AG04450 (cell line): ENCODE measurements at places on chromosomes 1 and 21.

DNA sequence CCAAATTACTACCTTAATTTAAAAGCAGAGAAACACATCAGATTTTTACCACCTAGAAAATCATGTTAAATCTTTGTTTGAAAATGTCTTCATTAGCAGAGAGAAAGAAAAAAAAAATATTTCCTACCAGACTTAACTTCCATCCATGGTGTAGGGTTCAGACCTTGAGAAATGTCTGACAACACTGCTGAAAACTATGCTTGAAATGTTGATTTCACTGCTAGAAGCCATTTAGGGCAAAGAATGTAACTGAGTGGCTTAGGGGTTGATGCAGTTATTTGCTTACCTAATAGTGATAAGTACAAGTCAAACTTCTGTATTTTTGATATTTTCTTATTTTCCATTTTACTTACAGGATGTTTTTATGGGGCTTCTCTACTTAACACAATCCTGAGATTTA, 495.6 kb upstream of the NEGR1 start:
- DNase-seq = no peak

GRCh38 chr1:111507411-111508201, 4.2 kb upstream of the ADORA3 start:
- peak; percentile 32 for DNase-seq

DNA sequence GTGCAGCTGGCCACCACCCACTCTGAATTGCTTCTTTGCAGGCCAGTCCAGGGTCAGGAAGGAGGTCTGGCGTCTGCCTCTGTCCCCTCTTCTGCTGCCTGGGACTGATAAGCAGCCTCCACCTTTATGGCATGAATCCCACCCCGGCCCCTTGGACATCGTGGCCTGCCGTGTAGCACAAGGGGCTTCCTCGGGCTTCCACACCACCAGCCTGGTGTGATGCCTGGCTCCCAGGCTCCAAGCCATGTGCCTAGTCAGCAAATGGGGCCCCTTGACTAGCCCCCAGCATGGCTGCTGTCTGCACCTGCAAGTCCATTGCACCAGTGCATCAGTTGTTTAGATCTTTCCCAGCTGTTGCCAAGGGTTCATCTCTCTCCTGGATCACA, 9.9 kb upstream of the ARF1 start:
- DNase-seq = no peak

DNA sequence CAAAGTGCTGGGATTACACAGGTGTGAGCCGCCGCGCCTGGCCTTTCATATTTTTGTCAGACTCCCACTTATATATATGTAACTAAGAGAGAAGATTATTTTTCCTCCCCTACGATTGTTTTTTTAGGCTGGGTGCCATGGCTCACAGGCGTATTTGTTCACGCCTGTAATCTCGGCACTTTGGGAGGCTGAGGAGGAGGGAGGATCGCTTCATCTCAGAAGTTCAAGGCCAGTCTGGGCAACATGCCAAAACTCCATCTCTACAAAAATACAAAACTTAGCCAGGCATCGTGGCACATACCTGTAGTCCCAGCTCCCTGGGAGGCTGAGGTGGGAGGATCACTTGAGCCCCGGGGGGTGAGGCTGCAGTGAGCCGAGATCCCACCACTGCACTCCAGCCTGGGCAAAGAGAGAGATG, 23.9 kb upstream of the ITLN2 start:
- DNase-seq = no peak

DNA sequence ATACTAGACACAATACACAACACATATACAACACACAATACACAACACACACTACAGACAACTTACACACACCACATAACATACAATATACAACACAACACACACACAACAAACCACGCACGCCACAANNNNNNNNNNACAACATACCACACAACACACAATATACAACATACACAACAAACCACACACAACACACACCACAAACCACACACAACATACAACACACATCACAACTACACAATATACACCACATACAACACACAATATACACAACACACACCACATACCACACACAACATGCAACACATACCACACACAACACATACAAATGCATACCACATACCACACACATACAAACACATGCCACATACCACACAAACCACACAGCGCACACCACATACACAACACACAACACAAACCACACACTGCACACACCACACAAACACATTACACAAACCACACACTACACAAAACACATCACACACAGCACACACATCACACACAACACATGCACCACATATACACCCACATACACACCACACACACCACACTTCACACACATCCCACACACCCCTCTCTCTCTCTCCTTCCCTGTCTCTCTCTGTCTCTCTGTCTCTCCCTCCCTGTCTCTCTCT, 108.3 kb downstream of the ETS2 start:
- DNase-seq = no peak

DNA sequence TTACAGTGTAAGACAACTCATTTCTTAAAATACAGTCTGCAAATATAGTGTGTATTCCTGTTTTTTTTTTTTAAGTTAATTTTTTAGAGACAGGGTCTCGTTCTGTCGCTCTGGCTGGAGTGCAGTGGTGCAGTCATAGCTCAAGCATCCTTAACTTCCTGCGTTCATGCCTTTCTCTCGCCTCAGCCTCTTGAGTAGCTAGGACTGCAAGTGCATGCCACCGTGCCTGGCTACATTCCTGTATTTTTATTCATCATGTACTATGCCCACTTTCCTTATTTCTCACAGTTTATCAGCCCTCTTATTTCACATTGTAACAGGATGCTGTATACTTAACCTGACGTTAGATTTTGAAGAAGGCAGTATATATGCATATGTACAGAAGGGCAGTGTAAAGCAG, 26.7 kb downstream of the MIER1 start:
- DNase-seq = peak; percentile 48

DNA sequence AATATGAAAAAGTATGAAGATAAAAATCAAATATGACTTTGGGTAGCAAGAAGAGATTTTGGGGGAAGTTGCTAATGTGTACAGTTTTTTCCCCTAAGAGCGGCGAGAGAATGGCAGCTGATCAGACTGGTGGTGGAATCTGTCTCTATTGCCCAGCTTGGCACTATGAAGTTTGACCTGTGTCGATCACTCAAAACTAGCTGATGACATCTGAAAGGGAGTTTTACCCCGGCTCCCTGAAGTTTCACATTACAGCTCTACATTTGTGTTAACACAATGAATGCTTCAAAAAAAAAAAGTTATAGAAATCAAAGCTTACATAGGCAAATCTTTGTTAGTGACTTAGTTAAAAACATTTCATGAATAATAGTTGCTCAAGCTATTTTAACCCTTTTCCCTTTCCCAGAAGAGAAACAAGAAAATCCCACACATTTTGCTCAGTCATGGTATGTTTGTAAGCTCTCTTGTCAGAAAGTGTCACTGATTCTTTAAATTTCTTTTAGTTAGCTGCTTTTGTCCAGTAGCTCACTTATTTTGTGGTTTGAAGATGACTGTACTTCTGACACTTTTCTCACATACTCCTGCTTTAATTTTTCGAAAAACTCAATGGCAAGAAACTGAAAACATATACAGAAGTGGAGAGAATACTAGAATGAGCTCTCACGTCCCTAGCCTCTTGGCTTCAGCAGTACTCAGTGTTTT, 41.3 kb downstream of the DYRK1A start:
- DNase-seq = no peak

DNA sequence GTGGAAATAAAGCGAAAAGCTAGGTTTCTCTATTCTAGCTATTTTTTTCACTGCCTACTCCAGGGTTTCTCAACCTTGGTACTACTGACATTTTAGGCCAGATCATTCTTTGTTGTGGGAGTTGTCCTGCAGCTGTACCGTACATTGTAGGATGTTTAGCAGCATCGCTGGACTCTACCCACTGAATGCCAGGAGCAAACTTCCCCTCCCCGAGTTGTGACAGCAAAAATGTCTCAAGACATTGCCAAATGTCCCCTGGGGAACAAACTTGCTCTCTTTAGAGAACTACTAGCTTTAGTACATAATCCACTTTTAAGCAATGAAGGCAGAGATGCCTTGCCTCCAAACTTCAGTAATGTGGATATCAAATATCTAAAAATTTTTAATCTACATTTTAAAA, 122.8 kb downstream of the PLPPR5 start:
- DNase-seq = no peak

GRCh38 chr1:75392278-75392677, 218.6 kb downstream of the SLC44A5 start:
- no peak for DNase-seq

- DNase-seq = no peak
These were observed 52.0 kb downstream of the SLC9A1 start for GRCh38 chr1:27102707-27103468.

DNA sequence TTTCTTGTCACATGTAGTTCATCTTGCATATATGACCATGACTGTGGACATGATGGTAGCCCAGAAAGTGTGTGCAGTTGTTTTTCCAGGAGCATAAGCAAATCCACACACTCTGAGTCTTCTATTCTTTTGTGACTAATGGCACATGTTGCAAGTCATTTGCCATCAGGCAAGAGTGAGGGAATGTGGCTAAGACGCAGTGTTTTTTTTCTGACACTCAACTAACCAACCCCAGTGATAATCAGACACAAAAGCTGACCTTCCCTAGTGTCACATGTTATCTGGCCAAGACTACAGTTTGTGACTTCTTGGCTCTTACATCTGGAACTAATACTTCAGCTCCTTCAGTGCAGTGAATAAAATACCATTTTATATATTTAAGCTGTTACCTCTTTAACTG, 108.8 kb downstream of the ITSN1 start:
- DNase-seq = no peak

DNA sequence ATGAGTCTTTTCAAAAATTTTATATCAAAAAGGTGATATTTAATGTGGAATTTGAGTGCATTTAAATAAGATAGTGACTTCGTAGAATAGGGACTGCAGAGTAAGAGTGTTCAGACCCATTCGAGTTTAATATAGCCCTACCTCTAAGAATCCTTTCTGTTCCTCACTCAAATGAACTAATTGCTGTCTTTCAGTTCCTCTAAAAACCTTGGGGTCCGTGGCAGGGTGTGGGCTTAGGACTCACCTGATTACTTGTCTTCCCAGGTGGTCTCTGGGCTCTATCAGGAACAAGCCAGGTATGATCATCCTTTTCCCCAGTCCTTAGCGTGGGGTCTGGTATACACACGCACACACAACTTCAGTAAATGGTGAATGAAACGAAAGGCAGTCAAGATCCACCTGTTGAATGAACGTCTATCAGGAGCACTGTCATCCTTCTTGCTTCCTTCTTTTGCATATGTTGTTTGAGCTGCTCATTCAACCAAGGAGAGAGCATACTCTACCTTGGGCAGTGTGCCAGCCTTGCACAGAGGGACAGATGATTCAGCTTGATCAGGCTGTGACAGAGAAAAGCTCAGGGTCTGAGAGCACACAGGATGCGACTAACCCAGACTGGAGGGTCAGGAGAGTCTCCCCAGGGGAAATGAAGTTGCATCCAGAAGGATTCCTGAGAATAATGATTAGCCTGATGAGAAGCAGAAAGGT, 1.2 kb upstream of the RNF11 start:
- no peak for DNase-seq

DNA sequence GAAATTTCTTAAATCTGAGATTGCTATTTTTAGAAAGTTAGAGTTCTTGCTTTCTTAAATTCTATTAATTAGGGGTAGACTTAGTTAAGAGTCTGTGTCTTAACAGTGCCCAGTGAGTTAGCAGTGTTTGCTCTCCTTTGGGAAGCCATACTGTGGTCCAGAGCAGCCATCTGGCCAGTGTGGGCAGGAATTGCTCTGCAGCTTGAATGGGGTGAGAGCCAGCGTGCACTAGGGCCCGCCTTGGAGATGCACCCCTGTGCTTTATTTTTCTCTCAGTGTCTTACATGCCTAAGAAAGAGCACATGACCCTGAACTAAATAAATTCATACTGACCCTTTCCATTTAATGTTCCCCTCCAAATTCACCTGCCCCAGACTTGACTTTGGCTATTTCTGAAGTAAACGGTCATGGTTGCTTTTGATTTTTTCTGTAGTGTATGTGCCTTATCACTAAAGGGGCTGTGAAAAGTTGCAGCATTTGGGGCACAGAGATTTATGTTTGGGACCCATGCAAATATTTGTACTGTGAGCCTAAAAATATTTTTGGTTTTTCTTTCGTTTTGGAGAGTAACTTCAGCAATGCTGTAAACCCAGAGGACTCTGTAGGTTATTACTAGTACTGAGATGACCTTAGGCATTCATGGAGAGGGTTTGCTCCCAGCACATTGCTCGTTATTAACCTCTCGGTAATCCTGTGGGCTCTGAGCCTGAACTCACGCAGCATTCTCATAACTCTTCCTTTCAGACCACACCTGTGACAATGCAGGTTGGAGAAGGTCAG, 21.3 kb upstream of the KCNQ4 start:
- no peak for DNase-seq

- DNase-seq = peak; percentile 52
These were observed 42.9 kb downstream of the EPHB2 start for GRCh38 chr1:22753481-22753971.

DNA sequence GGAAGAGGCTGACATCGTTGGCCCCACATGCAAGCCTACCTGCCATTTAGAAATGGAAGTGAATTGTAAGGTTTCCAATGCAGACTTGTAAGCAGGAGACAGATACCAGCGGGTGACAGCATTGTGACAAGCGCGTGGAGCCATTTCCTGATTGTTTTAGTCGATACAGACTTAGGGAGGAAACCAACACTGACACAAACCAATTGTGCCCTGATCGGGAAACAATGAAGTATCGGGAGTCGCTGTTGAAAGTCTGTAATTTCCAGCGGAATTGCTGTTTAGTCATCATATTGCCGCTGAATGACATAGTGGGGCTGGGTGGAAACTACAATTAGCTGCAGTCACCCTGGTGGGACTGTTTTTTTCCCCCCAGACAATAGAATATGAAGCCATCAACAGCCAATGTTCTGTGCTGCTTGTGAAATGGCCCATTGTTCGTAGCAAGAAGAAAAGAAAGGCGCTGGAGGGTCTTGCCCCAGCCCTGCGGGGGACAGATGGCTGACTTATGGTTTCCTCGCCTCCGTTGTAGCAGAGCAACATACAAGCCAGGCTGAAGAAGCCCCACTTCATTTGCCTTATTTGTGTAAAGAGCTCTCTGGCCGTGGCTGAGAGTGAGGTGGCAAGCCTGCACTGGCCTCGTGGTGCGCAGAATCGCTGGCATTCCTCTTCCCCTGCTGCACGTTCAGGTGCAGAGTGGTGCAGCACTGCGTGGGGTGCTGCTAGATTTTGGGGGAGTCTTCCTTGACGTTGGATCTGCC, 462.7 kb downstream of the CAMTA1 start:
- DNase-seq = no peak

- no peak for DNase-seq
These were observed 3.0 kb upstream of the IPP start for GRCh38 chr1:45753248-45754037.

GRCh38 chr21:38804789-38805327, 871 bp upstream of the ETS2 start:
- DNase-seq = no peak

GRCh38 chr1:45673956-45674355, 12.4 kb downstream of the GPBP1L1 start:
- no peak for DNase-seq

DNA sequence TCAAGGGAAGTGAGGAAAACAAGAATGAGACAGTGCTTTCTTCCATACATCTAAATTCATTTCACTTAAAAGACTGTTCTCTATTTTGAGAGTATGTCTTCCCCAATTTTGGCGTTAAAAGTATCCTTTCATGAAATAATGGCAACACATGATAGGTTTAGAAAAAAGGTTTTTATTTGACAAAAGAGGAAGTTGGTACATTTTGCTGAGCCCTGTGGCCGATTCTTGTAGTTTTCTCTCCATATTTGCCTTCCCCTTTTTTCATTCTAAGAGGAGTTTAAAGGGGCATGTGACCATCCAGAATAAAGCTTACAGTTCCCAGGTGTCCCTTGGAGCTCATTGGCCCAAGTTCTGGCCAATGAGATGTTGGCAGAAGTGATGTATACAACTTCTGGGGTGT, 140.4 kb upstream of the KCNE2 start:
- no peak for DNase-seq
